ENCODE measurements at places on chromosomes 1 and 21. TPM values are rescaled to one million over a fixed set of nuclear protein-coding genes. Genes with fewer than 3 reads are reported as not detected.

Gene HPCA
- total RNA-seq, result not detected

Gene PALMD
- total RNA-seq, result not detected

Gene AIRE
- 0.10 TPM for total RNA-seq

Gene EFNA4
- 5.3 TPM for total RNA-seq

- DNase-seq, result no peak
These were observed 746.5 kb downstream of the USP25 start for GRCh38 chr21:16476056-16476825.

- no peak for DNase-seq
These were observed 607.8 kb upstream of the ADGRL2 start for GRCh38 chr1:81192647-81193642.

- DNase-seq, result no peak
These were observed 70.9 kb upstream of the COL6A1 start for GRCh38 chr21:45910548-45911221.

DNA sequence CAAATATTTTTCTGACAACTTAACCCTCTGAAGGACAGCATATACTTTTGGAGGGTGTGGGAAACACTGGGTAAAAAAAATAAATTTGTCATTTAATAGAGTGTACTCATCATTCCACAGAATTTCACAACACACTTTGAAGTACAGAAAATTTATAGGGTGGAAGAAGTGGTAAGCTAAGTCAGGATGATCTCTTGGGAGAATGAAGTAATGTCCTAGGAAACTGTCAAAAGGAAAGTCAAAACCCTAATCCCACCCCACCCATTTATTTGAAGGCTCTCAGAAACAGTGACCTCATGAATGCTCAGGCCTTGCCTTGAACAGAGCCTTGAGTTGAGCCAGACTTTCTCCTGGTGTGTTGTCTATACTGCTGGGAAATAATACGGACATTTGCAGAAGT is 7.3 kb upstream of the UAP1 start:
- DNase-seq, result no peak

DNA sequence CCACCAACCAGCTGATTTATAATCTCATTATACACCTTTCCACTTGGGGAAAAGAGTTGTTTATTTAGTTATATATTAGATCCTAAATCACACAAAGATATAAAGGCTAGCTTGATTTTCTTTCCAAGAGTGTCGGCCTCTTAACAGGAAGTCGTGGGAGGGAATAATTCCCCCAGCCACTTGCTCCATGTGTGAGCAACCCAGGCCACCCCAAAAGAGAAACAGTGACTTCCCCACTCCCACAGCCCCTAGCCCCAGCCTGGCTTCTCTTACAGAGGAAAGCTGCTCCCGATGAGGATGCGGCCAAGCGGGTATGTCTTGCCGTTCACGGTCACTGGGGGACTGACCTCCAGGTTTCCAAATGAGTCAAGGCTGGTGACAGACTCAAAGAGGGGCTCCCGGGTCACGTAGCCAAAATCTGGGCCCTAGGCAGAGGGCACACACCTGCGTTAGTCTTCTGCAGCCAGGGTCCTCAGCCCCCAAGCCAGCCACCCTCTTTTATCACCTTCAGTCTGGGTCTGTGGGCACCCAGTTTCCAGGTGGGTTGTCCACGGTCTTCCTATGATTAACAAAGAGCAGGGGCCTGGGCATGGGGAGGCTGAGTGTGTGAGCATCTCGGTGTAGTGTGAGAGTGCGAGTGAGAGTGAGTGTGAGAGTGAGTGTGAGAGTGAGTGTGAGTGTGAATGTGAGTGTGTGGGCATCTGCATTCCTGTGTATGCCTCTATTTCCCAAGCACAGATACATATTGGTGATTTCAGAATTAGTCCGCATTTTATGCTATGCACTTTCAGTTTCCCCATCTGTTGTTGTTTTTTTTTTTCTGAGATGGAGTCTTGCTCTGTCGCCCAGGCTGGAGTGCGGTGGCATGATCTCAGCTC is 25.4 kb upstream of the SDHB start:
- DNase-seq, result no peak

GRCh38 chr1:154186177-154186576 is 5.7 kb downstream of the TPM3 start:
- no peak for DNase-seq

GRCh38 chr1:214451596-214451995 is 99.8 kb downstream of the PTPN14 start:
- no peak for DNase-seq

GRCh38 chr1:39788758-39789570 is at the start of gene BMP8B:
Gene BMP8B (minus strand): TSS chr1:39788865. CDS start chr1:39788485, 380 bp downstream.
- DNase-seq, result no peak

- no peak for DNase-seq
These were observed 147.2 kb downstream of the NR5A2 start for GRCh38 chr1:200174525-200175295.

DNA sequence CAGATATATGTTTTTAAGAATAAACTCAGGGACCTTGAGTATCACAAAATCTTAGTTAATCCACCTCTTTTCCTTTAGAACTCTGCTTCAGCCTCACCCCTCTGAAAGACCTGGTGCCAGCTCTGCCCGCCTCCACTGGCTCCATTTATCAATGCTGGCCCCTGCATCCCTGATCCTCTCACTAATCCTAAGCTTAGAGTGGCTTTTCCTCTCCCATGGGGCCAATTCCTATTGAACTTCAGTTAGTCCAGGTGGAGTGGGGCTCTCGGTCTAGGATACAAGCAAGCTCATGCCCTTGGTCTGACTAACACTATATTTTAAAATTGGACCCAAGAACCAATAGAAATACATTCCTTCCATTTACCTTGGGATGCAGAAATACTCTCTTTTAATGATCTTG is 87.0 kb downstream of the RGS7 start:
- DNase-seq, result no peak
